ENCODE measurements at places on chromosomes 1 and 21. TPM values are rescaled to one million over a fixed set of nuclear protein-coding genes. Genes with fewer than 3 reads are reported as not detected.

DNA sequence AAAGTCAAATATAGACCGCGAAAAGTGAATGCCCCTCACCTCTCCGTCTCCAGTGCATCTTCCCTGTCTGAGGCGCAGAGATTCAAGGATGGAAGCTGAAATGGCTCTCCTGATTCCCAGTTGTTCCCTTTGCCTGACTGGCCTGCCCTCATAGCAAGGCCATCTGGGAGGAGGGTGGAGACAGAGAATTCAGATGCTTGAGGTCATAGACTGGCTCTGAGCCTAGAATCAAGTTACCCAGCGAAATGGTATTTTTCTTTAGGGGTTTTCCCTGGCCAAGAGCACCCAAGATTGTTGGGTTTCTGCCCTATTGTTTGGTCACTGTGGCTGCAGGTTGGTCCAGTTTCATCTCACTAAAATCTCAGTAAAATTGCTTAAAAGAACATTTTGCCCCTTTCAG lies 7.2 kb downstream of the METTL13 start:
- H3K27me3 ChIP-seq = no peaks in the 10 kb centered on the region
- no peak overlapping the region for H3K4me3 ChIP-seq
- H3K36me3 ChIP-seq = peaks cover 85% of the 10 kb centered on the region
- peaks cover 55% of the 10 kb centered on the region for H3K4me1 ChIP-seq
- no peak overlapping the region for H3K27ac ChIP-seq
- DNase-seq = no peak

GRCh38 chr1:2372551-2373490 lies 18.5 kb downstream of the MORN1 start:
- no peaks in the 10 kb centered on the region for H3K36me3 ChIP-seq
- H3K27ac ChIP-seq = no peak overlapping the region
- H3K4me1 ChIP-seq = no peaks in the 10 kb centered on the region
- no peak overlapping the region for H3K4me3 ChIP-seq

- no peaks in the 10 kb centered on the region for H3K36me3 ChIP-seq
- no peaks in the 10 kb centered on the region for H3K27me3 ChIP-seq
- no peak overlapping the region for H3K4me3 ChIP-seq
These were observed 646.2 kb downstream of the KCNT2 start for GRCh38 chr1:195962051-195962450.

- no peak overlapping the region for H3K4me3 ChIP-seq
- no peak for DNase-seq
- H3K27me3 ChIP-seq = peaks cover 56% of the 10 kb centered on the region
- H3K27ac ChIP-seq = no peak overlapping the region
These were observed 8.8 kb downstream of the MYCL start for GRCh38 chr1:39892601-39893595.

DNA sequence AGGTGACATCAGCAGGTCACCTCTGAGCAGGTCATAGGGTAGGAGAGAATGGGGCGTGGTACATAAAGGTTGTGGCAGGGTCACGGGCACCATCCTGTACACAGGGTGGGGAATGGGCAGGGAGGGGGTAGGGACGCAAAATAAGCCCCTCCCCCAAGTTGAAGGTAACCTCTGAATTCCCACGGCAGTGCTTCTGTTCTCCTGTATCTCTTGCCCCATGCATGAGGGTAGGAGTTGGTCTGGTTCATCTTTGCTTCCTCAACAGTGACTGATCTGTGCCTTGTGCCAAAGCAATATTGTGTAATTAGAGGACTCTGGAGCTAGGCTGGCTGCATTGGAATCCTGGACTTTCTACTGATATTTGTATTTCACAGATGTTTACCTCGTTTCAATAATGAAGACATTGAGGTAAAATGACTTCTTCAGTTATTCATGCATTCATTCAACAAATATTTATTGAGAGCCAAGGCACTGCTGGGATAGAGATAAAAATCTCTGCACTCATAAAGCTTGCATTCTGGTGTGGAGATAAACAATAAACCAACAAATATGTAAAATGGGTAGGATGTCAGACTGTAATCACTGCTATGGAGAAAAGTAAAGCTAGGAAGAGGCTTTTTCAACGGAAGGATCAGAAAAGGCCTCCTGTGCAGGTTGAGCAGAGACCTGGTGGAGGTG lies 18.4 kb upstream of the GFI1 start:
- no peak overlapping the region for H3K4me3 ChIP-seq
- H3K27ac ChIP-seq = peak overlapping the region; percentile 60
- no peaks in the 10 kb centered on the region for H3K27me3 ChIP-seq
- no peaks in the 10 kb centered on the region for H3K36me3 ChIP-seq
- DNase-seq = no peak

DNA sequence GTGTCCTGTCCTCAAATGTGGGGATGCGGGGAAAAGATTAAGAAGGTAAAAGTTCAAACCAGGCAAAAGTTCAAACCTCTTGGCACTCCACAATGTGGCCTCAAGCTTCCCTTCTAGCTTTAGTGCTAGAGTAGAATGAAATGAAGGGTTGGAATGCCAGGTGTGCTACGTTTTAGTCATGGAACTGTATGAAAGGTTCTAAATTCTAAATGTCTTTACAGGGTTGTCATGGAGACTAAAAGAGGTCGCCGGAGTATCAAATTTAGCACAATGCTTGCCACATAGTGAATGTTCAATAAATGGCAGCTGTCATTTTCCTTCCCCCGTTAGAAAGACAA lies 57.2 kb upstream of the LRRC8D start:
- H3K4me3 ChIP-seq = peak overlapping the region; percentile 73
- H3K4me1 ChIP-seq = peaks cover 49% of the 10 kb centered on the region
- no peak for DNase-seq
- H3K27ac ChIP-seq = peak overlapping the region; percentile 79
- H3K27me3 ChIP-seq = no peaks in the 10 kb centered on the region

DNA sequence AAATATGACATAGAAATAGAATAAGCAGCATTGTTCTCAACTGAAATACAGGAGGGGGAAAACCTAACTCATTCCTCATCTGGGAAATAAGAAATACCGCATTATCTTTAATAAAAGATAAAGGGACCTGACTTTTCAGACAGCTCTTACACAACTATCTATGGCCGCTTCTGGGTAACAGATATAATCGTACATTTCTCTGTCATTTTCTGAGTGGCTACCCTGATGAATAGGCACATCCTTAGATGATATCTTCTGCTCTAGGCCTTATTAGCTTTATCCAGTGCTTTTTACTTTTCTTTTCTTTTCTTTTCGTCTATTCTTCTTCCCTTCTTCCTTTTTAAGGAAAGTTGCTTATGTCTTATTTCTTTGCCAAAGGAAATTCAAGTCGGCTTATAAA lies 356.9 kb upstream of the GREM2 start:
- no peak overlapping the region for H3K27ac ChIP-seq
- H3K4me1 ChIP-seq = no peaks in the 10 kb centered on the region
- no peak overlapping the region for H3K4me3 ChIP-seq
- no peak for DNase-seq
- H3K36me3 ChIP-seq = no peaks in the 10 kb centered on the region

- no peaks in the 10 kb centered on the region for H3K27me3 ChIP-seq
- H3K4me1 ChIP-seq = no peaks in the 10 kb centered on the region
- no peak overlapping the region for H3K27ac ChIP-seq
These were observed 42.8 kb upstream of the RD3 start for GRCh38 chr1:211534545-211535291.

GRCh38 chr1:72221811-72222210 lies 60.5 kb downstream of the NEGR1 start:
- H3K27me3 ChIP-seq = no peaks in the 10 kb centered on the region
- H3K4me1 ChIP-seq = no peaks in the 10 kb centered on the region
- no peaks in the 10 kb centered on the region for H3K36me3 ChIP-seq
- DNase-seq = no peak

DNA sequence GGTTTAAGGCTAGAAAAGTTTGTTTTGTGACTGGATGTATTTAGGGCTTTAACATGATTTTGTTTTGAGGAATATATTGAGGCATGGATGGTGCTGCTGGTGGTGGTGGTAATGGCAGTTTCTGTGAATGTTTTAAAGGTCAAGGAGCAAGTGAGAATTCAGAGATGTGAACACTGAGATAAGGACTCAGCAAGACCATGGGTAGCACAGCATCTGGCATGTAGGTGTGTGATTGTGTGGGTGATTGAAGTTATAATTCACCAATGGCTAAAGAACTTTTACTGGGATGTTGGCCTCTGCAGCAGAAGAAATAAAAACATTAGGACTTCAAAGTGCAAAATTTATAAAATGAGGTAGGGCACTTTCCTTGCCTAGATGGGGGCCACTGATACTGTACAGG lies 65.9 kb downstream of the MACF1 start:
- H3K4me3 ChIP-seq = no peak overlapping the region
- DNase-seq = no peak
- peaks cover 22% of the 10 kb centered on the region for H3K36me3 ChIP-seq
- peaks cover 64% of the 10 kb centered on the region for H3K4me1 ChIP-seq
- peak overlapping the region; percentile 37 for H3K27ac ChIP-seq
- H3K27me3 ChIP-seq = no peaks in the 10 kb centered on the region

DNA sequence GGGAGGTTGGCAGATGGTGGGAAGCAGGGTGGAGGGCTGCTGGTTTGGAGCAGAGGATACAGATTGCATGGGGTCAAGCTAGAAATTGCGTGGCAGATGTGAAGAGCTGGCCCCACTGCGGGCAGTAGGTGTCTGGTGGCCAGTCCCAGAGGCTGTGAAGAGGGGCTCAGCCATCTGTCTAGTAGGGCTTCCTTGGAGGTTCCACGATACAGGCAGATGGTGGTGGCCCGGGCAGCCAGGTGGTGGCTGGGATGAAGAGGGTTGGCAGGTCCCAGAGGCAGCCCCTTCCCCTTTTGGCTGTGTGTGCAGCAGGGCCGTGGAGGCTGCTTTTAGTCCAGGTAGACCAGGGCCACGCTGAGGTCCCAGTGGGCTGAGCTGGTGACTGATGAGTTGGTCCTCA lies 16.6 kb downstream of the PSEN2 start:
- no peak overlapping the region for H3K27ac ChIP-seq
- H3K27me3 ChIP-seq = no peaks in the 10 kb centered on the region
- no peak for DNase-seq
- no peak overlapping the region for H3K4me3 ChIP-seq
- H3K36me3 ChIP-seq = no peaks in the 10 kb centered on the region

GRCh38 chr1:96508233-96508632 lies 213.4 kb upstream of the PTBP2 start:
- no peak overlapping the region for H3K27ac ChIP-seq
- DNase-seq = no peak
- H3K27me3 ChIP-seq = no peaks in the 10 kb centered on the region
- no peak overlapping the region for H3K4me3 ChIP-seq
- no peaks in the 10 kb centered on the region for H3K4me1 ChIP-seq

DNA sequence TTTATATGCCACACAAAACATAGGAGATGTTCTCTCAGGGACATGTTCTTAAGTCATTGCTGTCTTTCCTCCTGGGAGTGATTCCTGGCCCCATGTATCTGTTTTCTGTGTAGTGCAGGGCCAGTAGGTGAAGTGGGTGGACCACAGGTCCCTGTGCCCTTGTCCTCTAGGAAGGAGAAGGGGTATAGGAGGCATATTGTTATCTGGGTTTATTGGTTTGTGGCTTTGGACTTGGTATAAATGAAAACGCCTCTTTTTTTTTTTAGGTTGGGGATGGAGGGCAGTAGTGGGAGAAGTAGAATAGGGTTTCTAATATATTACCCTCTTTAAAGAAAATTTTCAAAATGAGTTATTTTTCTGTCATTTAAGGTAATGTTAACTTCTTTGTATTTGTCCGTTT lies 29.4 kb downstream of the DYRK1A start:
- H3K4me1 ChIP-seq = peaks cover 80% of the 10 kb centered on the region
- H3K4me3 ChIP-seq = no peak overlapping the region
- peaks cover 37% of the 10 kb centered on the region for H3K36me3 ChIP-seq
- H3K27me3 ChIP-seq = no peaks in the 10 kb centered on the region
- DNase-seq = no peak
- no peak overlapping the region for H3K27ac ChIP-seq

GRCh38 chr1:110312188-110313121 lies 26.7 kb upstream of the RBM15 start:
- no peak overlapping the region for H3K4me3 ChIP-seq
- no peak overlapping the region for H3K27ac ChIP-seq
- no peaks in the 10 kb centered on the region for H3K27me3 ChIP-seq
- DNase-seq = peak; percentile 74
- H3K4me1 ChIP-seq = no peaks in the 10 kb centered on the region

- H3K4me1 ChIP-seq = no peaks in the 10 kb centered on the region
- H3K27ac ChIP-seq = no peak overlapping the region
- H3K27me3 ChIP-seq = peaks cover 3% of the 10 kb centered on the region
- DNase-seq = peak; percentile 56
- H3K4me3 ChIP-seq = no peak overlapping the region
These were observed 323.3 kb downstream of the RPS6KC1 start for GRCh38 chr1:213374369-213374768.

DNA sequence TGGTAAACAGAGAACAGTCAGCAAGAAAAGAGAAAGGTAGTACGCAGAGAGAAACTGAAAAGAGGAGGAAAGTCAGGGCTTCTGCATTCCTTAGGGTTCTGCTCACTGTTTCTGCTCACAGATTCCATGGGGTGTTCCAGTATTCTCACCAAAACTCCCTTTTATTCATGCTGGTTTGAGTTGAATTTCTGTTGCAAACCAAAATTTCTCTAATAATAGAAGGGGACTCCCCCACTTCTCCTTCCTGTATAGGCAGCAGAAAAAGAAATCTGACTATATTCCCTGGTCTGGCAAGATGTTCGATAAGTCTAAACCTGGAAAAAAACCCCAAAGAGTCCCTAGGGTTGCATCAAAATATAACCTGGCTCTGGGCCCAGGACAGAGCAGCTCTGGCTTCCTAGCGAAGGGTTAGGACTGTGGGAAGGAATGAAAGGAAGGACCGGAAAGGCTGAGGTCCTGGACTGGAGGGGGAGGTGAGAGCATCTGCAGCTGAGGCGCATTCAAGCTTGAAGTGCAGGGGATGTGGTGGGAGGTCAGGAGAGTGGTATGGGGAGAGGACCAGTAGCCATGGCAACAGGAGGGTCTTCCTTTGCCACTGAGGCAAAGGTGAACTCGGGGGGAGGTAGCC lies 18.8 kb upstream of the RGS16 start:
- peaks cover 14% of the 10 kb centered on the region for H3K4me1 ChIP-seq
- H3K36me3 ChIP-seq = peaks cover 10% of the 10 kb centered on the region
- DNase-seq = no peak
- no peak overlapping the region for H3K27ac ChIP-seq
- H3K4me3 ChIP-seq = no peak overlapping the region

- H3K36me3 ChIP-seq = peaks cover 11% of the 10 kb centered on the region
- no peak overlapping the region for H3K27ac ChIP-seq
- H3K4me1 ChIP-seq = peaks cover 43% of the 10 kb centered on the region
- H3K27me3 ChIP-seq = no peaks in the 10 kb centered on the region
- no peak overlapping the region for H3K4me3 ChIP-seq
- no peak for DNase-seq
These were observed 3.6 kb downstream of the KRTCAP2 start for GRCh38 chr1:155169541-155169940.

GRCh38 chr1:208054911-208055379 lies 144.0 kb upstream of the CD34 start:
- DNase-seq = no peak
- H3K4me3 ChIP-seq = no peak overlapping the region
- H3K4me1 ChIP-seq = no peaks in the 10 kb centered on the region
- no peaks in the 10 kb centered on the region for H3K36me3 ChIP-seq

Gene HSD3B2
- not detected for total RNA-seq

Gene UMODL1
- 0.21 TPM for total RNA-seq

Gene AQP10
- total RNA-seq = not detected

Gene HSD11B1
- total RNA-seq = 1.5 TPM

Gene INAVA
- total RNA-seq = not detected

Gene PUSL1
- 24.4 TPM for total RNA-seq

Gene PAX7
- total RNA-seq = not detected
